ENCODE measurements at places on chromosomes 7 and 10.

GRCh38 chr10:88114368-88114767 lies 250.9 kb downstream of the PTEN start:
- no peak overlapping the region for H3K4me3 ChIP-seq
- no peaks in the 10 kb centered on the region for H3K4me1 ChIP-seq
- peak; percentile 29 for DNase-seq
- H3K27ac ChIP-seq = no peak overlapping the region
- no peaks in the 10 kb centered on the region for H3K36me3 ChIP-seq

DNA sequence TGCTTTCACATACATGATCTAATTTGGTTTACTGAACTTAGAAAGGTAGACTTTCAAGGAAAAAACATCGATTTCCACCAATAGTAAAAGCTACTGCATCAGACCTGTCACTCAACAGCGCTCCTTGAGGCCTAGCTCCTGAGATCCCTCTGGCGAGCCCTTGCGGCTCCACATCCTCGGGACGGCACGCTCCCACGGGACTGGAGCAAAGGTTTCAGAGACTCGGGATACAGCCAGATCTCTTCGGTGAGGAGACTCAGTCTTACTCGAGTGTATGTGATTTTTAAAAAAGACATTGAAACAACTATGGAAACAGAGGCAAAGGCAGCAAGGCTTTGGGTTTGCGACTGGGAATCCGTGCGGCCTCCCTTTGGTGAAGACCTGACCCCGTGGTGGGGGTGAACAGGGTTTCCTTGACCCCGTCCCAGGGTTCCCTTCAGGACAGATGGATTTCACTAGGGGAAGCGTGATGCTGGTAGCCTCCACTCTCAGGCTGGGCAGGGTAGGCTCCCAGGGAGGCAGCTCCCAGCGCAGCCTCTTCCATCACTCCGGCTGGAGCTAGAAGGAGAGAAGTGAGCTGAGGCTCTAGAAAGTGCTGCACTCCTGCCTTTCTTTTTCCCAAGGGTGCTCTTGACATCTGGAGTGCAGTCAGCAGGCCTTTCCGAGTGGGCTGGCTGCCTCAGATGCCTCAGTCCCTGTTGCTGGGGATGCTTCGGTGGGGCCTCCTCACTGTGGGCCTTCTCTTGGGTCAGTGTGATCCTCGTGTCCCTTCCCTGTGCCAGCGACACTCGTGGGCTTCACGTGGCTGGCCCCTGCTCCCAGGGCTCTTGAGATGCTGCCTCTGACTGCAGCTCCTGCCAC lies 5.8 kb upstream of the ATP6V0E2 start:
- H3K36me3 ChIP-seq = peaks cover 4% of the 10 kb centered on the region
- H3K4me1 ChIP-seq = peaks cover 8% of the 10 kb centered on the region
- no peak for DNase-seq
- no peaks in the 10 kb centered on the region for H3K27me3 ChIP-seq
- H3K4me3 ChIP-seq = no peak overlapping the region

DNA sequence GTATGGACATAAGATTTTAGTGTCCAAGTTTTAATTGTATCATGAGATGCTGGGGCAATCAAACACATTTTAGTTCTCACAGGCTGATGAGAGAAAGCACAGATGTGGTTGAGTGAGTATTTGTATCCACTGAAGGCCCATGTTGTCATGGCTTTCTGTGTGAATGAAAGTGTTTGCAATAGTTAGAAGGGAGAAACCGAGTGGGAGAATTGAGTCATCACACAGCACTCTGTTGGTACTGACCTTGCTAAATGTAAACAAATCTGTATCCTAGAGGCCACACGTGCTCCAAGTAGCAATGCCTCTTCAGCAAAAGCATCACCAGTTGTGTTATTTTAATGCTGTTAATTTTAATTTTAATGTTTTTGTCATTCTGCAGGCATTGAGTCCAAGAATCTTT lies 121.2 kb downstream of the EMX2 start:
- H3K4me3 ChIP-seq = no peak overlapping the region
- no peaks in the 10 kb centered on the region for H3K27me3 ChIP-seq
- no peaks in the 10 kb centered on the region for H3K36me3 ChIP-seq
- no peak overlapping the region for H3K27ac ChIP-seq

DNA sequence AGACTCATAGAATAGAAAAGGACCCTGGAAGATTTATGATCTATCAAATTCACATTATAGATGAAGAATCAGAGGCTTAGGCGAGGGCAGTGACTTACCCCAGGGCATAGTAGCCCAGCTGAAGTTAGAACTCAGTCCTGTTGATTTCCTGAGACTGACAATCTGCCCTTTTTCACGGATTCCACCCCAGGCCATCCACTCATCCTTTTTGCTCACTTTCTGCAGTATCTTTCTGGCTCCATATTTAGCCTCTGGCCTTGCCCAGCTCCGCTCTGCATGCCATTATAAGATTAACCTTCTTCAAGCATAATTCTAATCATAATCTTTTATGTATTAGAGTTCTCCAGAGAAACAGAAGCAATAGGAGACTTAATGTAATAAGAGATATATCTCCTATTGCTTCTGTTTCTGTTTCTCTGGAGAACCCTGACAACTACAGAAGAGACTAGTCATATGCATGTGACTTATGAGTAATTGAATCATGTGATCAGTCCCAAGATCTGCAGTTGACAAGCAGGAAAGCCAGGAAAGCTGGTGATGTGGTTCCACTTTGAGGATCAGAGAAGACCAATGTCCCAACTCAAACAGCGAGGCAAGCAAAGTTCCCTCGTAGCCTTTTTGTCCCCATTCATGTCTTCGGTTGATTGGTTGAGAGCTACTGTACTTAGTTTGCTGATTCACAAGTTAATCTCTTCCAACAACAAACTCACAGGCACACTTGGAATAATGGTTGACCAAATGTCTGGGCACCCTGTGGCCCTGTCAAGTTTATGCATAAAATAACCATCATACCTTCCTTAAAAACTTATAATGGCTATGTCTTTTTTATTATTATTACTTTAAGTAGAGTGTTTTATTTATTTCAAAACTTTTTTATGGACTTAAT lies 412.1 kb downstream of the SUGCT start:
- H3K4me3 ChIP-seq = no peak overlapping the region
- H3K27ac ChIP-seq = no peak overlapping the region
- H3K4me1 ChIP-seq = no peaks in the 10 kb centered on the region
- H3K36me3 ChIP-seq = no peaks in the 10 kb centered on the region

DNA sequence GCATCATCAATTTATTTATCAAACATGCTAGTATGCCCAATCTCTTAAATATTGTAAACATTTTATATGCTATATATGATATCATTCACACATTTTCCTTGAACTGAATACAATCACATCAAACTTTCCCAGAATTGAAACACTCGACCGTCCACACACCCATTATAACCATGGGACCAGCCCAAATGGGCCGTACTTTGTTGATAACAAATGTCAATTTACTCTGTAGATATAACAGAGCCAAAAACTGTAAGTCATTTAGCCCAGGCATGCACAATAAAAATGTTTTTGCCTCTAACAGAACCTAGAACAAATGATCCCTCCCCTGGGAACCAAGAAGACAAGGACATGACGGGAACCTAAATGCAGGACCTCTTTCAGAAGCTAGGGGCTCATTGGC lies 683 bp upstream of the ANKRD22 start:
- H3K27ac ChIP-seq = peak overlapping the region; percentile 83
- no peaks in the 10 kb centered on the region for H3K27me3 ChIP-seq
- no peak for DNase-seq

DNA sequence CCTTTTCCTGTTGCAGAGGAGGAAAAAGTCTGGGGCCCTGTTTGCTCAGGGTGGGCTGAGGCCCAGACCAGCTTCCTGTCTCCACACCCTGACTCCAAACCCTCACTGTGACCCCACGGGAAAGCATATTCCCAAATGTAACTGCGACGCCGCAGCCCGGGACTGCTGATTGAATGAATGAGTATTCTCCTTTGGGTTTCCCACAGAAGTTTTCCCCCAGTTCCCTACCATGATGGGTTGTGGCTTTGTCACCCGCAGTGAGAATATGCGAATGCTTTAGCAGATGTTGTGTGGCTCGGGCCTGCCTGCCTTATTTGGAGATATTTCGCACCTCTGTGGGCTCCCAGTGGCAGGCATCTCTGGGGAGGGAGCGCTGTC lies 50.6 kb downstream of the MGMT start:
- H3K27ac ChIP-seq = no peak overlapping the region
- DNase-seq = no peak
- no peaks in the 10 kb centered on the region for H3K36me3 ChIP-seq
- no peak overlapping the region for H3K4me3 ChIP-seq
- no peaks in the 10 kb centered on the region for H3K27me3 ChIP-seq

GRCh38 chr7:128063088-128063487 lies 31.9 kb upstream of the LRRC4 start:
- DNase-seq = no peak
- H3K4me1 ChIP-seq = no peaks in the 10 kb centered on the region
- H3K27me3 ChIP-seq = no peaks in the 10 kb centered on the region
- H3K36me3 ChIP-seq = no peaks in the 10 kb centered on the region
- no peak overlapping the region for H3K27ac ChIP-seq
- H3K4me3 ChIP-seq = no peak overlapping the region

- peaks cover 6% of the 10 kb centered on the region for H3K4me1 ChIP-seq
- H3K4me3 ChIP-seq = no peak overlapping the region
- H3K27ac ChIP-seq = peak overlapping the region; percentile 11
- DNase-seq = no peak
Measured at GRCh38 chr7:95684037-95684436, 87.7 kb upstream of the PDK4 start.

DNA sequence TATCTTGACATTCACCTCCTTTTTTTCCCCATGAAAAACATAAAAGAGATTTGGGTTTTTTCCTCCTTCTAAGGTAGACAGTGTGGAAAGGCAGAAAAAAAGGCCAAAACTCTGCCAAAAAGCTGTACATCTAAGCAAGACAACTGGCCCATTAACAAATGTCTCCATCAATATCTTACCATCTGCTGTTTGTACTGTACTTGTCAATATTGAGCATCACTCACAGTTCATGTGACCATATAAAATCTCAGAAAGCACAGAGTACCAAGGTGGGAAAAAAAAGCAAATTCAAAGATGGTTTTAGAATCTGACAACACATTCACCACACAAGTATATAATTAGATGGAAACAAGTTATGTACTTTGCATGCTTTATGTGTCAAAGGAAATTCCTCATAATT lies 52.6 kb downstream of the CACNA2D1 start:
- no peak overlapping the region for H3K27ac ChIP-seq
- no peak overlapping the region for H3K4me3 ChIP-seq
- no peaks in the 10 kb centered on the region for H3K4me1 ChIP-seq

GRCh38 chr10:68561865-68562649 lies 1.9 kb downstream of the TET1 start:
- peak overlapping the region; percentile 23 for H3K27ac ChIP-seq
- H3K27me3 ChIP-seq = peaks cover 44% of the 10 kb centered on the region
- no peaks in the 10 kb centered on the region for H3K36me3 ChIP-seq
- peak; percentile 9 for DNase-seq
- peaks cover 15% of the 10 kb centered on the region for H3K4me1 ChIP-seq

GRCh38 chr10:60203993-60204618 lies 185.6 kb downstream of the ANK3 start:
- H3K27ac ChIP-seq = no peak overlapping the region
- no peaks in the 10 kb centered on the region for H3K27me3 ChIP-seq
- peaks cover 9% of the 10 kb centered on the region for H3K4me1 ChIP-seq

DNA sequence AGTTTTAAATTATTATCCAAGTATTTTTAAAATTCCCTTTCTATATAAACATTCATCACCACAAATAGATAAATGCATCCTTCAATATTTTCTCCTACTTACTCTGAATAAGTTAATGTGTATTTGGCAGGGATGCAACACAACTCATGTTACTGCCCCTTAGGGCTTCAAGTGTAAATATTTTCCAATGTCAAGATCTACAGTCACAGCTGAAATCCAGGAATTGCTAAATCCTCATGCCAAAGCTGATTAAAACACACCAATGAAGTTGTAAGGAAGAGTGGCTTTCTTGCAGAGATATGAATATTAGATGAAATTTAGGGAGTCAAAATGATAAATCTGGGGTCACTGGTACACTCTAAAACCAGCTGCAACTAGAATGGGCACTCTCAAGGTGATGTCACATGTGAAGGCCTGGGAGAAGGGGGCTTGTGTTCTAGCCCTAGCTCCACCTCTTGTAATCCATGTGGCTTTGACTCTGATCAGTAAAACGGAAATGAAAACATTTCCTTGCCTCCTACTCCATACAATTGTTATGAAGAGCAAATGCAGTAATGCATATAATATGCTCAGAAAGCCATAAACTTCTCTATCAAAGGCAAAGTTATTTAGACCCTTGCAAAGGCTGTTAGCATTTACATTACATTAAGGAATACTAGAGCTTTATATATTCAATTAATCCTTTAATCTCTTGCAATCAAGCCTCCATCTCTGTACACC lies 228.1 kb upstream of the NFE2L3 start:
- H3K27ac ChIP-seq = no peak overlapping the region
- no peaks in the 10 kb centered on the region for H3K36me3 ChIP-seq
- H3K27me3 ChIP-seq = no peaks in the 10 kb centered on the region

- H3K27me3 ChIP-seq = no peaks in the 10 kb centered on the region
- H3K36me3 ChIP-seq = no peaks in the 10 kb centered on the region
- H3K4me1 ChIP-seq = no peaks in the 10 kb centered on the region
- H3K27ac ChIP-seq = no peak overlapping the region
Measured at GRCh38 chr10:71085689-71086438, 126.5 kb upstream of the UNC5B start.

DNA sequence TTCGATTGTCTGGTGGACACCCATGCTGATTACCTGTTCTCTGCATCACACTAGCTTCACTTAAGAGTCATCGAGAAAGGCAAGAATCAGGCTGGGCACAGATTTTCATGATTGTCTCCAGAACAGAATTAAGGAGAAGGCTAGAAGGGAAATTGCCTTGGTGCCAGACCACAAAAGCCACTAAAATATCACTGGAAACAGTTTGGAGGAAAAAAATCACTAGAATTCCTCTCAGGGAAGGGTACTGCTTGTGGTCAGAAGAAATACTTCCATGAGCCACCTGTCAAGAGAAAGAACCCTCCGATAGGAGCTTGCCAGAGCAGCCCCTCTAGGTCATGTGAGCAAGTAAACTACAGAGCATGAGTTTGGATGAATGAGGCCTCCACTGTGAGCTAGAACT lies 269.3 kb upstream of the TEX47 start:
- H3K4me1 ChIP-seq = no peaks in the 10 kb centered on the region
- H3K27me3 ChIP-seq = no peaks in the 10 kb centered on the region
- DNase-seq = no peak
- no peak overlapping the region for H3K4me3 ChIP-seq
- no peak overlapping the region for H3K27ac ChIP-seq

DNA sequence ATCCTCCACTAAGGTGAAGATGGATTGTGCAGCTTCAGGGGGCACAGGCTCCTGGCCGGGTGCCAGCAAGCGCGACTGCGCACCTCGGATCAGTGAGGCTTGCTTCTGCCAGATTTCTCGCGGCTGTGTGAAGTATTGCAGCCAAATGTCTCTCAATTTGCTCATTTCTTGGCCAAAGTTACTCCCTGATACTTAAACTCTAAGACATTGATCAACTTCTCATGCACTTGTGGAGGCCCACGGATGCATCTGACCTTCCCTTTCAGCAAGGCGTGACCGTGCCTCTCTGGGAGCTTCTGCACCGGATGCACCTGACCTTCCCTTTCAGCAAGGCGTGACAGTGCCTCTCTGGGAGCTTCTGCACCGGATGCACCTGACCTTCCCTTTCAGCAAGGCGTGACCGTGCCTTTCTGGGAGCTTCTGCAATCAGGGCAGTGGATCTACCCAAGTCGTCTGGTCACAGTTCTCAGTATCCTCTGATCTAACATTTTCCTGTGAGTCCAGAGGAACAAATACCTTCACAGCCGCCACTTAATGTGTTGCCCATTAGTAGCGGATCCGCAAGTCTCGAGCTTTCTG lies 248.3 kb downstream of the ADARB2 start:
- no peaks in the 10 kb centered on the region for H3K27me3 ChIP-seq
- H3K36me3 ChIP-seq = no peaks in the 10 kb centered on the region
- DNase-seq = peak; percentile 45
- no peak overlapping the region for H3K4me3 ChIP-seq

- no peak overlapping the region for H3K27ac ChIP-seq
- H3K4me1 ChIP-seq = peaks cover 10% of the 10 kb centered on the region
- H3K36me3 ChIP-seq = no peaks in the 10 kb centered on the region
- no peak for DNase-seq
- no peak overlapping the region for H3K4me3 ChIP-seq
Measured at GRCh38 chr10:69633673-69634635, 3.9 kb downstream of the FAM241B start.

Measured in transverse colon (tissue), 4 donors.